ENCODE measurements at places on chromosomes 5 and 9.

DNA sequence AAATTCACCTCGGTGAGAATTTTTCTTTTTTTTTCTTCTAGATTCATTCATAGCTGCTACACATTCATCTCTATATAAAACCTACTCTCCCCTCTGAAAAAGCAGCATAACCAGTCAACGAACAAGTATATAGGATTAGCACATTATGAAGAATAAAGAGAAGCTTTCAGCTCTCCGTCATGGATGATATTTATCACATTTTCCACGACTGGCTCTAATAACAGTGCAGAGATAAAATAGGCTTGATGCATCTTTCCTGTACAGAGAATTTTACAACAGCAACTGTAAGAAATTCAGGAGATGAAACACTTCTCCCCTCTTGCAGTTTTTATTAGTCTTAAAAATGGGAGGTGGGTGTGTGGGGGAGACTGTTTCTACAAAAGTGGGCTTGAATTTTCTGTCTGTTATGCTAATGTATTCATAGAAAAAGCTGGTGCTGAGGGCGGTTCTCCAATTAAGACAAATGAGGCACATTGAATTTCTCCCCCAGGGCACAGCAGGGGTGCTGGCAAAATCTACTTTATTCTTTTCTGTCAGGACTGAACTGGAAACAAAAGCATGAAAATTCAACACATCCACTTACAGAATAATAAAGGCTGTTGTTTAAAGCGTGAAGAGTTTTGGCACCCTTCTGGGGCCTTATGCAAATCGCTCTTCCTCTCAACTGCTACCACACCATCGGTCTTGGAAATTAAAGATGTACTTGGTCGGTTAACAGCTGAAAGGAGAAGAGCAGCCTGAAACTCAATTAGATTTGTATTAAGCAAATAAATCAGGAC is 233.9 kb upstream of the ZNF608 start:
- ATAC-seq: no peak

- no peak for ATAC-seq
These were observed 20.0 kb upstream of the CEP72 start for GRCh38 chr5:592158-592557.

- no peak for ATAC-seq
These were observed 23.9 kb downstream of the VCP start for GRCh38 chr9:35048511-35048910.

DNA sequence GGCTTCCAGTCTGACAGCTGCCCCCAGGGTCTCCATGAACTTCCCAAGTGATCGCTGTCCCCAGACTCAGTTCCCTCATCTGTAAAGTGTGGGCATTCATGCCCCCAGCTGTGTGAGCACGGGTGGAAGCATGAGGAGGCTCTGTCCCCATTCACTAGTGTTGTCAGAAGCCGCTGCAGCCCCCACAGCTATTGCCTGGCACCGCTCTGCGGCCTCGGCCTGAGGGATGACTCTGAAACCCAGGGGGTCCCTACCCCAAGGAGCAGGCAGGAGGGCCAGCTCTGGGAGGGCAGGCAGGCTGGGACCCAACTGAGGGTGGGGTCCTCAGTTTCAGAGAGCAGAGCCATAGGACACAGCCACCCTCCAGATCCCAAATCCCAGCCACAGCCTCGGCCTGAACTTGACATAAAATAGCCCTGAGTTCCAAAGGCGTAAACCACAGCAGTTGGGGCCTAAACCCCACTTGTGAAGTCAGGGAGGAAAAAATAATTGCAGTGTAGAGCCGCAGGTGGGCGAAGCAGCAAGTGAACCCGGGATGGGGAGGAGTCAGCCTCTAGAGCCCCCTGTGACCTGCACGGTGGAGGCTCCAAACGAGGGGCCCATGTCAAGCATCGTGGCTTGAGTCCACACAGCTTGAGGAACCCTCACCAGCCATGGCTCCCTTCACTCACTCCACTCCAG is 66.0 kb upstream of the ADAMTS2 start:
- no peak for ATAC-seq

DNA sequence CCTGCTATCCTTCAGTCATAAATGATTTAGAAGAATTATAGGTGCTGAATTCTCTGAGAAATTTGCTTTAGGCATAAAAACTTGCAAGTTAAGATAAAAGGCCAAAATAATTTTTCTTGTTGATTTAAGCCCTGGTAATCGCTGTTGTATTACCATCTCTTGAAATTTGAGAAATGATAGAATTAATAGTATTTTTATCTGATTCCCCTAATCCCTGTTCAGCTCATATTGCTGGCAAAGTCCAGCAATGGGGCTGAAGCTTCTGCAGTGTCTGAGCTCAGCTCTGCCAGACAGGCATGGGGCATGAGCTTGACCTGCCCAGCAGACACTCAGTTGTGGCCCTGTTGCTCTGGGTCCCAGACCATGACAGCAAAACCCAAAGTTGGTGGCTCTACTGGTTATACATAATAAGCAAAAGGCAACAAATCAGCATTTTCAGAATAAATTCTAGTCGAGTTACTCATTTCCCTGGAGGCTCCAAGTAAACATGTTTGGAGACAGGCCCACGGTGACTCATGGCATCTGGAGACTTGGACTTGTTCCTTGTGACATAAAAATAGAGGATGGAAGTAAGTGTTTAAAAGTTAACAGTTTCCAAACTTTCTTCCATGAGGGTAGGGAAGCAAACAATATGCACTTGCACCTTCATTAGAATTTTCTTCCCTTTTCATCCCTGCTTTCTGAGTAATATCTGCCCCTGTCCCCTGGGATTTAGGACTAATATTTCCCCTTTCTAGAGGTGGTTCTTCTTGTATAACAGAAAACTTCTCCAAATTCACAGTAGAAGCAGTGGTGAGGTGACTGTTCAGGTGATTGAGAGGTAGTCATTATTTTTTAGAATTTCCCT is 60.2 kb upstream of the SLC2A8 start:
- ATAC-seq: no peak

DNA sequence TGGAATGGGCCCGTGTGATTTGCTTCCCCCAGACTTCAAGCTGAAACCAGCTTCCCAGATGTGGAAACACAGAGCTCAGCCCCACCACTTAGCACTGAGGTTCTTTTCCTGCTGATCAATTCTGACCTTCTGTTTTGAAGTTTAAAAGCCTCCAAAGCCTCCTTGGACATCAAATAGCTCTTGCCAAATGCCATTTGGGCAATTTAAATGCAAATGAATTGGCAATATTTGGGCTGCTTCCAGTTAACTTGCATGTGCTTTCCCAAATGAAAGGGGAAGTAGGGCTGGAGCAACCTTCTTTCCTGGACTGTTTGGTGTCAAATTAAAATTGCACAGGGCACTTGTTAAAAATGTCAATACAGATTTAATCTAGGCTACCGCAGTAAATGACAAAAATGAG is 710.5 kb downstream of the TLR4 start:
- ATAC-seq: no peak

DNA sequence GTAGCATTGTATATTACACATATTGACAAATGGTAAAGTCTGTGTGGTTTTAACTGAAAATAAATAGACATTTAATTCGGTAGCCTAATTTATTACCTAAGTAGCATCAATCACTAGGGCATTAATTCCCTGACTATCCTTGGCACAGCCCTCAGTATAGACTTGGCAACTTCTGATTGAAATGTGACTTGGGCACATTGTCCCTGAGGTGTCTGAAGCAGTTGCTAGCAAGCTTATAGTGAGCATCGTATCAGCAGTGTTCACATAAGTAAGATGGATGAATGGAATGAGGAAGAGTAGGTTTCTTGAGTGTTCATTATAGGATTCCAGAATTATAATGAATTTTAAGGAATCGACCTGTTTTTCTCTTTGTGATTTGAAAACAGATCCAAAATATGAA is 16.1 kb downstream of the LURAP1L start:
- no peak for ATAC-seq

GRCh38 chr9:78150312-78150982 is 85.4 kb upstream of the CEP78 start:
- no peak for ATAC-seq

Data from activated CD4-positive, CD25-positive, alpha-beta regulatory T cell treated with anti-CD3 and anti-CD28 coated beads, Interleukin-2, amount 50 U/mL, for 24 hours (primary cell).